ENCODE measurements at places on chromosomes 11 and 22.

GRCh38 chr11:126186708-126187529 lies 24.5 kb downstream of the RPUSD4 start:
- DNase-seq: no peak
- no peaks in the 10 kb centered on the region for H3K36me3 ChIP-seq
- no peak overlapping the region for H3K27ac ChIP-seq
- no peak overlapping the region for H3K4me3 ChIP-seq
- H3K27me3 ChIP-seq: no peaks in the 10 kb centered on the region

GRCh38 chr11:12693479-12694182 lies 19.4 kb downstream of the TEAD1 start:
- peak overlapping the region; percentile 2 for H3K4me3 ChIP-seq
- H3K27me3 ChIP-seq: no peaks in the 10 kb centered on the region
- H3K4me1 ChIP-seq: peaks cover 24% of the 10 kb centered on the region
- DNase-seq: peak; percentile 44
- H3K27ac ChIP-seq: peak overlapping the region; percentile 90
- no peaks in the 10 kb centered on the region for H3K36me3 ChIP-seq

- H3K4me3 ChIP-seq: no peak overlapping the region
- no peaks in the 10 kb centered on the region for H3K27me3 ChIP-seq
- no peaks in the 10 kb centered on the region for H3K4me1 ChIP-seq
- no peaks in the 10 kb centered on the region for H3K36me3 ChIP-seq
- no peak overlapping the region for H3K27ac ChIP-seq
- no peak for DNase-seq
Observed at GRCh38 chr11:45543808-45544422, 121.5 kb downstream of the CHST1 start.

DNA sequence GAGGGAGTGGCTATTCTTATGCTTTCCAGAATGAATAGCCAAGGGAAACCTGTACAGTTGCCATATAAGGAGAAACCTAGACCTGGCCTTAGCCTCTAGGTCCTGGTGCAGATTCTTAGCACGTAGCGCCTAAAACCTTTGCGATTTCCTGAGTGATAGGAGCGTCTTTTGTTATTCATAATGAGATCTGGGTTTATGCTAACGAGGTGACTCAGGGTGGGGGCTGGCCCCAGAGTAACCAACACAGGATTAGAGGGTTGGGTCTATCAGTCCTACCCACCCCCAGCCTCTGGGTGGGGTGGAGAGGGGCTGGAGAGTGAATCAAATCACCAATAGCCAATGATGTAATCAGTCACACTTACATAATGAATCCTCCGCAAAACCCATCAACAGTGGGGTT lies 73.4 kb upstream of the PARVG start:
- no peak overlapping the region for H3K4me3 ChIP-seq
- no peaks in the 10 kb centered on the region for H3K27me3 ChIP-seq
- H3K27ac ChIP-seq: no peak overlapping the region
- no peaks in the 10 kb centered on the region for H3K36me3 ChIP-seq
- peaks cover 10% of the 10 kb centered on the region for H3K4me1 ChIP-seq

DNA sequence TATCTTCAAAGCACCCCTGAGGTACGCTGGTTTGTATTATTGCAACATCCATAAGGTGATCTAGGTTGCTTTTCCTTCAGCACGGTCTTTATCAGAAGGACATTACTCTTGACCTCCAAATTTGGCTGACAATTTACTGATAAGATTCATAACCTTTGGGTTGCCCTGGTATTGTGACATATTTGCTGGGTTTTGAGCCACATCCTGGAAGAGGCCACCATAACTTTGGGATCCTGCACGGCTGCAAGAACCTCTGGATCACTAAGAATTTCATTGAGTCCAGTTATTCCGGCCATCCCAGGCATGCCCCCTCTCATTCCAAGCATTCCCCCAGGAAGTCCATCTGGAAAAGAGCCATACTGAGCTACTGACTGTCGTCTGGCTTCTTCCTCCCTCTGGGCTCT lies 6.5 kb upstream of the PLET1 start:
- no peaks in the 10 kb centered on the region for H3K27me3 ChIP-seq
- no peak overlapping the region for H3K27ac ChIP-seq
- no peak overlapping the region for H3K4me3 ChIP-seq
- H3K4me1 ChIP-seq: no peaks in the 10 kb centered on the region
- DNase-seq: no peak
- no peaks in the 10 kb centered on the region for H3K36me3 ChIP-seq
